MM.1S (cell line): ENCODE measurements at places on chromosomes 12 and 14.
A peak's percentile ranks its signal among the peaks of the same experiment; 100 is the strongest.

DNA sequence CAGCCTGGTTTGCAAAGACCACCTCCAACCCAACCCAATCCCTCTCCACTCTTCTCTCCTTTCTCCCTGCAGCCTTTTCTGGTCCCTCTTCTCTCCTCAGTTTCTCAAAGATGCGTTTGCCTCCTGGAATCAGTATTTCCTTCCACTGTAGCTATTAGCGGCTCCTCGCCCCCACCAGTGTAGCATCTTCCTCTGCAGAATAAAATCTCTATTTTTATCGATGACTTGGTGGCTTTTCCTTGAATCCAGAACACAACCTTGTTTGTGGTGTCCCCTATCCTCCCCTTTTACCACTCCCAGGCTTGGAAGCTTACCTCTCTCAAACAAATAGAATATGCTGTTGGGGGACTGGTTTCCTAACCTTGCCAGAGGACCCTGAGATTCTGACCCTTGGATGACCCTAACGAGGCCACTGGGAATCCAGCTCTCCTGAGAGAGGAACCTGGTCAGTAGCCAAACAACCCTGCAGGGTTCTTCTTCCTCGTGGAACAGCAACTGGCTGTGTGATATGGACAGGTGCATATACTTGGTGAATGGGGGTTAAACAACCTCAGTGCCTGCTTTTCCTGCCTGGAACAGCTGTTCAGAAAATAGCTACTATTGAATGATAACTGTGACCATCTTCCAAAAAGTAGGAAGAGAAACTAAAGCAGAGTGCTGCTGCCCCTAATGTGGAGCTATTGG is 4.4 kb downstream of the WNT1 start:
- no peak for DNase-seq
- H3K4me3 ChIP-seq, result no peak overlapping the region
- no peaks in the 10 kb centered on the region for H3K36me3 ChIP-seq
- H3K4me1 ChIP-seq, result peaks cover 38% of the 10 kb centered on the region

GRCh38 chr12:90987101-90987500 is 17.7 kb downstream of the EPYC start:
- no peak overlapping the region for H3K4me3 ChIP-seq
- no peak for DNase-seq

DNA sequence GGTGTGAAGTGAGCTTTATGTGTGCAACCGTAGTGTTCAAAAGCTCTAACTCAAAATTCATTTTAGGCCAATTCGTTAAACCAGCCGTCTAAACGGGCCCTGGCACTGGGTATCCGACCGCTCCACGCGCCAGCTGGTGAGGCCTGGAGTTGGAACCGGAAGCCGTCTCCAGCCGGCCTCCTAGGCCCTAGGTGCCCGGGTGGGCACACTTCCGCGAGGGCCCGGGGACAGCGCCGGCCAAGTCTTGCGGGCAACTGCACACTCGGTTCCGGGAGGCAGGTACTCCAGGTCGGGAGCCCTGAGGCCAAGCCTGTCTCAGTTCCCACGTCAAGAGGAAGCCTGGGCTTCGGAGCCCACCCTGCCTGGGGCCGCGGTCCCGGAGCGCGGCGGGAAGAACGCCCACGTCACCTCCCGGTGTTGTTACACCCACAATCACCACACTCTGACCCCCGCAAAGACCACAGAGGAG is 16.2 kb downstream of the OTX2 start:
- no peak overlapping the region for H3K4me3 ChIP-seq
- H3K36me3 ChIP-seq, result no peaks in the 10 kb centered on the region
- H3K27me3 ChIP-seq, result no peaks in the 10 kb centered on the region
- no peak overlapping the region for H3K27ac ChIP-seq

GRCh38 chr14:68145539-68145938 is 326.0 kb downstream of the RAD51B start:
- H3K4me3 ChIP-seq, result no peak overlapping the region
- H3K27me3 ChIP-seq, result no peaks in the 10 kb centered on the region
- no peak overlapping the region for H3K27ac ChIP-seq
- H3K4me1 ChIP-seq, result no peaks in the 10 kb centered on the region
- no peak for DNase-seq

DNA sequence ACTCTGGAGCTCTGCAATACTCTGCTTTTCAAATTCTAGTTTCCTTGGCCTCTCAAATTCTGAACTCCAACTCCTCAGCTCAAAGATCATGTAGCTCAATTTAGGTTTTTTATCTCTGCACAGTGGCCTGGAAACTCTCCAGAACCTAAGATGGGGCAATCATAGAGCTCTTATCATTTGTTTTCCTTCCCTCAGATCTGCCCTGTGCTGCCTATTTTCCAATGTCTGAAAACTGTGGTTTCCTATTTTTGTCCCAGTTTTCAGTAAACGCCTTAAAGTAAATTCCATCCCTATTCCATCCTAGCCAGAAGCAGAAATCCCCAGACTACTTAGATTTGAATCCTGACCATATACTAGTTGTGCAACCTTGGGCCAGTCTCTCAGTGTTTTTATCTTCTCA is 73.2 kb downstream of the CEP83 start:
- no peaks in the 10 kb centered on the region for H3K27me3 ChIP-seq
- no peak overlapping the region for H3K27ac ChIP-seq
- no peak for DNase-seq
- H3K36me3 ChIP-seq, result no peaks in the 10 kb centered on the region; the same call in 1 of the 2 replicates

DNA sequence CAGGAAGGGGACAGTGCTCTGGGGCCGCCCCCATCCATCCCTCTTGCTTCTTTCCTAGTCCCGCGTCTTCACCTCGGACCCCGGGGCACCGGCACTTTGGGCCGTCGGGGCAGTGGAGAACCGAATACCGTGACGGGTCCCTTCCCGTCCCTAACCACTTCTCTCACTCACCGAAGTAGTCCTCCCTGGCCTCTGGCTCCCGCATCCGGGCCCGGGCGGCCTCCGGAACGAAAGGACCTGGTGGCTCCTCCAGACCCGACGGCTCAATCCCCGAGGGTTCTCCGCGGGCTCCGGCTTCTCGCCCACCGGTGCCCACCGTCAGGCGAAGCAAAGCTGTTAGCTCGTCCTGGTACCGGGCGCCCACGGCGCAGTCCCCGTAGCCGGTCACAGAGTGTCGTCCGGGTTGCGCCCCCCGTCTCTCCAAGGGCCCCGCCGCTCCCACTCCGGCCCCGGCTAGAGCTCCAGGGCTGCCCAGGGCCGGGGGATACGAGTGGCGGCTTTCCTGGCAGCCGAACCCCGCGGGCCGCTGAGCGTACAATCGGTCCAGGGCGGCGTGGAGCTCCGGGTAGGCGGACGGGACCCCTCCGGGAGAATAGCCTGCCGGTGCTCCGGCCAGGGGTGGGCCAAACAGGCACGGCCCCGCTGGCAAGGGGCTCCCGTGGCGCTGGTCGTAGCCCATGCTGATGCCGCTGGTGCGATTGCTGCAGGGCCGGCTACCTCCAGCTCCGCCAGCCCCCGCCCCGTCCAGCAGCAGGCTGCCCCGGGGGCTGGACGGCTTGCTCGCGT is 1.1 kb downstream of the AJUBA start:
- no peak overlapping the region for H3K27ac ChIP-seq
- H3K27me3 ChIP-seq, result peaks cover 8% of the 10 kb centered on the region
- DNase-seq, result no peak
- no peaks in the 10 kb centered on the region for H3K4me1 ChIP-seq

- peak; percentile 69 for DNase-seq
- H3K27me3 ChIP-seq, result peaks cover 11% of the 10 kb centered on the region
- H3K27ac ChIP-seq, result peak overlapping the region; percentile 32; the same call in 1 of the 2 replicates
Measured at GRCh38 chr14:21071225-21072030, 1.3 kb downstream of the ARHGEF40 start.

- no peaks in the 10 kb centered on the region for H3K27me3 ChIP-seq
- H3K4me1 ChIP-seq, result peaks cover 7% of the 10 kb centered on the region; the same call in 1 of the 2 replicates
- H3K4me3 ChIP-seq, result no peak overlapping the region
- DNase-seq, result no peak
- H3K36me3 ChIP-seq, result no peaks in the 10 kb centered on the region
Measured at GRCh38 chr14:92646952-92647796, 101.3 kb downstream of the LGMN start.

DNA sequence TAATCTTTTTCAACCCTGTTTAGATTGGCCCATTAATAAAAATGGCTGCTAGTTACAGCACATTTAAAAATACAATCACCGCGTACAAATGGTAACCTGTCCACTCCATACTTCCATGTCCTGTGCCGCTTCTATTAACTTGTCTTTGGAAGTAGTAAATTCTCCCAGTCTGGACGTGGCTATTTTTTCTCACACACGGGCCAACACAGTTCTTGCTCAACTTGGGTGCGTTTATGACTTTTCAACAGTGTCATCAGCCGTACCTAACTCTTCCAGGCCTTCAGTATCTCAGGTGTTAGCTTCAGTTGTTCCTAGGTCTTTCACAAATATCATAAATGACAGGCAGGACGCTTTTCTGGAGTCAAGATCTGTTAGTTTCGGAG is 475 bp upstream of the PCNX1 start:
- H3K27ac ChIP-seq, result no peak overlapping the region
- H3K4me3 ChIP-seq, result peak overlapping the region; percentile 53
- no peaks in the 10 kb centered on the region for H3K27me3 ChIP-seq
- no peaks in the 10 kb centered on the region for H3K36me3 ChIP-seq
- H3K4me1 ChIP-seq, result no peaks in the 10 kb centered on the region
- no peak for DNase-seq

DNA sequence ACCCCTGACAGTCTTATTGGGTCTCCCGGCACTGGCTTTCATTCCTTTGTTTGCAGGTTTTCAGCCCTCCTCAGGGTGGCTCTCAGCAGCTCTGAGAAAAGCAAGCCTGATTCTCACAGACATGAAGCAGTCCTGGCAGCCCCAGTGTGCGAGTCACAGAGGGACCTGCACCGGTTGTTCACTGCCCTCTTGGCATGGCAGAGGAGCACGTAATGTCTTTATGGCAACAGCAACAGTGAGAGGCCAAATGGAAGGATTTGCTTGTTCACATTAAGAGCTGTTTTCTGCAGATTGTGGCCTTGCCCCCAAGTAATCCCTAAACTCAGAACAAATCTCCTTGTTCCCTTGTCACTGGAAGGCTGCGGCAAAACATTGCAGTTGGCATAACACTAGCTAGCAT is 3.4 kb downstream of the KCNA5 start:
- H3K4me3 ChIP-seq, result no peak overlapping the region
- DNase-seq, result no peak
- 0 out of 2 replicates have a peak, but pooled peaks cover 5% of the 10 kb centered on the region for H3K27me3 ChIP-seq

DNA sequence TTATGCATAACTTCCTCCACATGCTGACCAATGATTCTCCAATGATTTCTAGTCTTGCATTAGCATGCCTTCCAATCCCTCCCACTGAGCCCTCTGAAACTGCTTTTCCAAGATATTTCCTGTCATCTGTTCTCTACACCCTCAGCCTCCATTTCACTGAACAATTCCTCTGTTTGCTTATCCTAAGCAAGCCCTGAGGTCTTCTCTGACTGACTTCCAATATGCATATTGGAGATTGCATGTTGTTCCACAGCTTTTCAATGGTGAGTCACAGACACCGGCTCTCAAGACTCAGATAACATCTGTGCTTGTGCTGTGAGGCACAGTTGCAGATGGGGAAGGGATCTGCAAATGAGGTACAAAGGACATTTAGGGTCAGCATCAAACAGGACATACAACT is 141.0 kb downstream of the SLC16A7 start:
- DNase-seq, result no peak
- H3K27me3 ChIP-seq, result no peaks in the 10 kb centered on the region
- H3K4me1 ChIP-seq, result no peaks in the 10 kb centered on the region
- no peaks in the 10 kb centered on the region for H3K36me3 ChIP-seq
- H3K4me3 ChIP-seq, result no peak overlapping the region
- H3K27ac ChIP-seq, result no peak overlapping the region

GRCh38 chr12:91138337-91138920 is 27.1 kb upstream of the LUM start:
- no peaks in the 10 kb centered on the region for H3K4me1 ChIP-seq
- no peaks in the 10 kb centered on the region for H3K36me3 ChIP-seq
- no peaks in the 10 kb centered on the region for H3K27me3 ChIP-seq
- no peak overlapping the region for H3K27ac ChIP-seq
- no peak overlapping the region for H3K4me3 ChIP-seq

GRCh38 chr12:18580291-18580690 is 157.5 kb downstream of the PLCZ1 start:
- no peak for DNase-seq
- H3K4me3 ChIP-seq, result no peak overlapping the region
- H3K4me1 ChIP-seq, result no peaks in the 10 kb centered on the region
- no peak overlapping the region for H3K27ac ChIP-seq
- no peaks in the 10 kb centered on the region for H3K27me3 ChIP-seq
- H3K36me3 ChIP-seq, result no peaks in the 10 kb centered on the region

- no peaks in the 10 kb centered on the region for H3K27me3 ChIP-seq
- H3K4me3 ChIP-seq, result no peak overlapping the region
- DNase-seq, result no peak
- no peaks in the 10 kb centered on the region for H3K4me1 ChIP-seq
- no peak overlapping the region for H3K27ac ChIP-seq
- no peaks in the 10 kb centered on the region for H3K36me3 ChIP-seq
Measured at GRCh38 chr12:58356794-58357193, 415.4 kb downstream of the ATP23 start.

GRCh38 chr14:100905166-100905565 is 1.6 kb upstream of the RTL1 start:
- no peak overlapping the region for H3K27ac ChIP-seq
- DNase-seq, result no peak
- H3K36me3 ChIP-seq, result no peaks in the 10 kb centered on the region
- no peaks in the 10 kb centered on the region for H3K4me1 ChIP-seq
- no peak overlapping the region for H3K4me3 ChIP-seq

DNA sequence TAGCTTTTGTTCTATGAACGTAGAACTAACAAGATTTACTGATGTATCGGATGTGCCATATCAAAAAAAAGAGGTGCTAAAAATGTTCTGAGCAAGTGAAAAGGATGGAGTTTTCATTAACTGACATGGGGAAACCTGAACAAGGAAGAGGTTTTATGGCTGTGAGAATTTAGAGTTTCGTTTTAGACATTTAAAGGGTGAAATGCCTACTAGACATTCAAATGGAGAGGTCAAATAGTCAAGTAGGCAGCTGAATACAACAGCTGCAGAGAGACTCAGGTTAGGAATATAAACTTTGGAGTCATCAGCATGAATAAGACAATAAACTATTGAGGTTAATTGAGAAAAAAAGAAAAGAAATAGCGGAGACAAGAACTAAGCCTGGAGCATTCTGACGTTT is 364.9 kb upstream of the GARIN6 start:
- no peak overlapping the region for H3K4me3 ChIP-seq
- H3K27me3 ChIP-seq, result no peaks in the 10 kb centered on the region
- H3K27ac ChIP-seq, result no peak overlapping the region
- no peaks in the 10 kb centered on the region for H3K4me1 ChIP-seq
- DNase-seq, result no peak
- no peaks in the 10 kb centered on the region for H3K36me3 ChIP-seq

GRCh38 chr12:124555168-124556073 is 12.0 kb downstream of the NCOR2 start:
- no peak overlapping the region for H3K27ac ChIP-seq
- H3K36me3 ChIP-seq, result no peaks in the 10 kb centered on the region
- no peaks in the 10 kb centered on the region for H3K4me1 ChIP-seq
- no peaks in the 10 kb centered on the region for H3K27me3 ChIP-seq
- no peak overlapping the region for H3K4me3 ChIP-seq

DNA sequence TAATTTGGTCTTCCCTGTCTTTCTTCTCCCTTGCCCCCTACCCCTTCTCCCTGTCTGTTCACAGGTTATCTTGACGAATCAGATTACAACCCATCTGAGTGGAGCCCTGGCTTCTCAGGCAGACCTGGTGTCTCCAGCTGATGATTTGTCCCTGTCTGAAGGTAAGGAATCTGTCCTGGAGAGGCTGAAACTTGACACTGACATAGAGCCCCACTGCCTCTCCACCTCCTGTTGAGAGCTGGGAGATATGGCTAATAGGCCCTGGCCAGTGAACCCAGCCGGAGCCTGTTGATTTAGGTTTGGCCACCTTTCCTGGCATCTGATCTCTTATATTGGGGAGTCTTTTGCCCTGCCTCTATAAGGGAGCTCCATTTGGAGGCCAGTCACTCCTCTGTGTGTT is 472.2 kb downstream of the RAD51B start:
- H3K27me3 ChIP-seq, result no peaks in the 10 kb centered on the region
- DNase-seq, result no peak
- H3K27ac ChIP-seq, result peak overlapping the region; percentile 46; the same call in 1 of the 2 replicates
- H3K4me3 ChIP-seq, result no peak overlapping the region
